Fibroblast of skin of back (primary cell): ENCODE measurements at places on chromosomes 12 and 14.

DNA sequence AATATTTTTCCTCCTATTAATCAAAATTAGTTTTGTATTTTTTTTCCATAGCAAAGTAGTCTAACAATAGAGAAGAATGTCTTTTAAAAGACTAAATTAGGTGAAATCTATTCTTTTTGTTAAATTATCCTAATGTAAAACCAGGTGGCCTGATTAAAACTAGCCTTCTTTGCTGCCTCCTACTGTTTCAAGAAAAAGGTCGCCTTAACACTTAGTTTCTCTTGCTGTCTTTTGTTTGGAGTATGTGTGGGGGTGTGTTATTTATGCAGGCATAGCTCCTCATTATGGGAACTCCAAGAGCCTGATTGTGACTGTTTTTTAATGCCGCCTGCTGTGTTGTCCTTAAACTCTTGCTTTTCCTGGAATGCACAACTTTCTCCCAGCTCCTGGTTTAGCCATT lies 855.3 kb downstream of the DIO2 start:
- no peak for DNase-seq

- DNase-seq = peak; percentile 90
These were observed 1.4 kb downstream of the BAZ1A start for GRCh38 chr14:34873589-34874385.

- DNase-seq = no peak
These were observed 7.3 kb downstream of the STAT6 start for GRCh38 chr12:57103856-57104255.

GRCh38 chr12:80273144-80273543 lies 170.9 kb upstream of the PTPRQ start:
- DNase-seq = no peak

GRCh38 chr12:110546339-110546738 lies 36.8 kb downstream of the PPTC7 start:
- peak; percentile 89 for DNase-seq

DNA sequence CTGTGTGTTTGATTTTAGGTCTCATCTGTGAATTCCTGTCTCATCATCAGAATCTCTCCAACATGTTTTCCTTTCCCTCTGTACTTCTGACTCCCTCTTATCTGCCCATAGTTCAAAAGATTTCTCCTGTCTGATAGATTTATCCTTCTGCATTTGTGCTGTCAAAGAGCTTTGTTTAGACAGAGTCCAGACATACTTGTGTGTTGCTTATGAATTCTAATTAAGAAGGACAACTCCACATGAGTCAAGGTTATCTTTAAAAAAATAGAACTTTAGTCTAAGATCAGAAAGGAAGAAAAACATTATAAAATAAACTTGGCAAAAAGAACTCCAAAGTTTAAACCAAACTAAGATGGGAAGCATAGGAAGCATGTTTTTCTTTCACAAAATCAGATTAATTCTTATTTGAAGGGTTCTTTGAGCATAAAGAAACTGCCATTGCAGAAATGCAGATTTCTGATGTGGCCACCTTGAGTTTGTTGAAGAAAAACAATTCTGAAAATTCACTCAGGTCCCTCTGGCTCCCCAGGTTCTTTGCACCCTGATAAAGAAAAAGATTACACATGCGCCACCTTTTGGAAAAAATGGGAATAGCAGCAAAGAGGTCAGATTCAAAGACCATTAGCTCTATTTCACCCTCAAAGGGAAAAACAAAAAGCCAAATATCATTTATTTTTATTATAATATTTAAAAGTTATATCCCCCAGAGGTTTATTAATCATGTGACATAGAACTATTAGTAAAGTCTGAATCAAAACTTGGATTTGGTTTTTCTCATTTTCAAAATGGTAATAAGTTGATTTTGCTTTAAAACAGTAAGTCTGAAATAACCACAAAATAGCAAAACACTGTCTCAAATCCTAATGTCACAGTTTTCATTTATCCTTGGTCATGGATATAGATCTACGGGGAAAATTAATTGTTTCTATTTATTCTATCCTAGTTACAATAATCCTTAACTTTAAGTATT lies 143.7 kb upstream of the DCN start:
- peak; percentile 71 for DNase-seq

DNA sequence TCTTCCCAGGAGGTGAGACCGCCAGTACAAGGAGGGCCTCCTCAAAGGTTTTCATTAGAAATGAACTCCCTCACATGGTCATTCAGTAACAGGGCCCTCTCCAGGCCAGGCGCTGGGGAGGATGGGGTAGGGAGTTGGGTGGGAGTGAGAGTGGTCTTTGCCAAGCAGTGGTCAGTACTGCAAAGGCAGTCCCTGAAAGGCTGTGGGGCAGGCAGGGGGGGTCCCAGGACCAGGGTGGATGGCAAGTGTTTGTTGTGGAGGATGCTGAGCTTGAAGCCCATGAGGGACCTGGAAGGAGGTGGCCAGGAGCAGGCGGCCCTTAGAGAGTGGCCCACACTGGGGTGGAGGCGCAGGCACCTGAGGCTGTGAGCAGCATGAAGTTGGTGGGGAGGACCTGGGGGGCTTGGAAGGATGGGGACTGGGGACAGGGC lies 26.1 kb downstream of the CEP170B start:
- no peak for DNase-seq

GRCh38 chr14:51276605-51277004 lies 36.6 kb downstream of the TMX1 start:
- DNase-seq = no peak

DNA sequence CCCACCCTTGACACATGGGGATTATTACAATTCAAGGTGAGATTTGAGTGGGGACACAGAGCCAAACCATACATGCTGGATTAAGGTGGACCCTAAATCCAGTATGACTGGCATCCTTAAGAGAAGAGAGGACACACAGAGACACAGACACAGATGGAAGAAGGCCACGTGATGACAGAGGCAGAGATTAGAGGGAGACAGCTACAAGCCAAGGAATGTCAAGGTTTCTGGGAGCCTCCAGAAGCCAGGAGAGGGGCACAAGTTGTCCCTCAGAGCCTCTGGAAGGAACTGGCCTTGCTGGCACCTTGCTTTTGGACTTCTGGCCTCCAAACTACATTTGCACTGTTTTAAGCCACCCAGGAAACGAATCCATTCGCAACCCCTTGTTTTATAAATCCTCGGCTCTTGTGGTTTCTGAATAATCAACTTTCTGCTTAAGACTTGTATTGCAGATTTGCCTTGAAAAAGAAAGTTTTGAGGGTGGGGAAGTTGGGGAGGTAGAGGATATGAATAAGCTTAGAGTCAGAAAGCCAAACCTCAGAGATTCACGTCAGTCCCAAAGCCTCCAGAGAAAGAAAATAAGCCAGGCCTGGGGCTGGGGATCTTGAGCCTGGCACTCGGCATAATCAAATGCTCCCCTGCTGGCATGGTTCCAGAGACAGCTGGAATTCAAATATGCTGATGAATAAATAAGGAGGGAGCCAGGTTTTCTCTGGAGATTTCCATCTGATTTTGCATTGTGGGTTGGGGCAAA lies 224.2 kb upstream of the PWP1 start:
- peak; percentile 92 for DNase-seq

DNA sequence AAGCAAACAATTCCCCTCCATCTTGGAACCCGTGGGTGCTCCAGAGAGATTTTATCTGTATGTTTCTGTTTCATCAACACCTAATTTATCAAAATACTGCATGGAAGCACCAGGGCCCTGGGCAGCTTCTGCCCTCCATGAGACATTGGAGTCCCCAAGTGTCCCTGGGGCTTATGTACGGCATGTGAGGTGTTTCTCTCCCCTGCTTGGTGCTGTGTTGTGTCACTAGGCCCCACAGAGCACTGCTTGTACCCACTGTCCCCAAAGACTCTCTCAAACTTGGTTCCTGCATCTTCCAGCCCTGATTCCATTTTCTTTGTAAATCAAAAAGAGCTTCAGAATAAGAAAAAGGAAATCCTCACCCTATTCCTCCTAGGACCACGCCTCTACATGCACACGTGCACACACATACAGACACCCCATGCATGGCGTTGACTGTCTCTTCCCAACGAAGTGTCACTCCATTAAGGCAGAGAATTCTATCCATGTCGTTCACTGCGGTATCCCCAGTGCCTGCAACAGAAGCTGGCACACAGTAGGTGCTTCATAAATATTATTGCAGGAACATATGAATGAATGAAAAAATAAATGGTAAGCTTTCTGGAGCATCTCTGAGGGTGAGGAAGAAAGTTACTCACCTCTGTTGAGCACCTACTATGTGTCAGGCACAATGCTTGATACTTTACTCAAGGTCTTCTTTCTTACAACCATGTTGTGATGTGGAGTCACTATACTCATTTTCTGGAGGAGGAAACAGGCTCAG lies 191.6 kb downstream of the DICER1 start:
- no peak for DNase-seq

- DNase-seq = peak; percentile 74
These were observed 96.1 kb downstream of the PPHLN1 start for GRCh38 chr12:42421844-42422779.

GRCh38 chr12:47504775-47505446 lies 200.9 kb downstream of the RPAP3 start:
- DNase-seq = peak; percentile 81

- no peak for DNase-seq
These were observed 3.4 kb downstream of the PTHLH start for GRCh38 chr12:27968972-27969623.

GRCh38 chr12:47942614-47943225 lies 20.7 kb upstream of the TMEM106C start:
- no peak for DNase-seq

DNA sequence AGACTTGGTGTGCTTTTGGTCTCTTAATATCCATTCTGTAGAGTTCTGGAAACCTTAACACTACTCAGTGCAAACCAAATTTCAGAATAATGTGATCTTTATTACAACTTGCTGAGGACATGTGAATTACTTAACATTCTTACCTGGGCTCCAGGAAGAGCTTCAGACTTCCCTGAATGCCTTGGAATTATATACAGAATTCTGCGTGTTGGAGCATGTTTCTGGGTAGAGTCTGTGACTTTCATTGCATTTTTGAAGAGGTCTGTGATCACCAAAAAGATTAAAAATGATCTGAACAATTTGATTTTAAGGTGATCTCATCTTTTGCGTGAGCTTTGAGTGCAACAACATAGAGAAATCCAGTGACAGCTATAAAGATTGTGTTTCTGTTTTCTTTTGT lies 35.4 kb downstream of the ZDHHC17 start:
- no peak for DNase-seq

GRCh38 chr12:48334808-48335207 lies 15.9 kb downstream of the ZNF641 start:
- DNase-seq = no peak

DNA sequence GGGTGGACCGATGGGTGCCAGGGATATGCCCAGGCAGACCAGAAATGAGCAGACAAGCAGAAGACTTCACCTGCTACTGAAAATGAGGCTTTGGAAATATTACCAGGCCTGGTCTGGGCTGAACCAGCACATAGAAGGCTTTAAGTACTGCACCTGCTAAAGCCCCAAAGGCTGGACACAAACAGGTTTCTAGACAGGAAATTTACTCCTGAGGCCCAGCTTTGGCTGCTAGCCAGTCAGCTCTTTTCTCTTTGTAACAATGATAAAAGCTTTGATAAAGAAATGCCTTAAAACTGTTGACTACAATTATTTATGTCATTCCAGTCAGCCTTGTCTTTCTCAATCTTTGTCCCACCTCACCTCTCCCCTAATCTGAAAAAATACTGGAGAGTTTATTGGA lies 228.9 kb upstream of the EGLN3 start:
- DNase-seq = no peak

GRCh38 chr12:55777856-55778255 lies 34.9 kb downstream of the GDF11 start:
- DNase-seq = no peak

GRCh38 chr14:50452979-50453705 lies 56.5 kb upstream of the CDKL1 start:
- DNase-seq = peak; percentile 47

DNA sequence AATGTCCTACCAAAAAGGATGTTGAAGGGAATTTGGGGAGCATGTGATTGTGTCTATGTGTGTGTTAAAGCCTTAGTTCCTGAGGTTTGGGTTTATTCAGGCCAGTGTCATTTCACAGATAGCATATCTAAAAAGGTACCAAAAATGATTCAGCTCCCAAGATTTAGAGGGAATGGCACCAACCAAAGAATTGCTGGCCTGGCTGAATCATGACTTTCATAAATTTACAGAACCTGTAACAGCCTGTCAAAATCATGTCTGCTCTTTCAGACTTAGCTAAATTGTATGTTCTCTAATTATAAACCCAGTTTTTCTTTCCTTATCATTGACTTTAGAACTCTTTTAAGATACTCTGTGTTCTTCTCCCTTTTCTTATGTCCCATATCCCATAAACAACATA lies 231.5 kb downstream of the NUBPL start:
- no peak for DNase-seq

DNA sequence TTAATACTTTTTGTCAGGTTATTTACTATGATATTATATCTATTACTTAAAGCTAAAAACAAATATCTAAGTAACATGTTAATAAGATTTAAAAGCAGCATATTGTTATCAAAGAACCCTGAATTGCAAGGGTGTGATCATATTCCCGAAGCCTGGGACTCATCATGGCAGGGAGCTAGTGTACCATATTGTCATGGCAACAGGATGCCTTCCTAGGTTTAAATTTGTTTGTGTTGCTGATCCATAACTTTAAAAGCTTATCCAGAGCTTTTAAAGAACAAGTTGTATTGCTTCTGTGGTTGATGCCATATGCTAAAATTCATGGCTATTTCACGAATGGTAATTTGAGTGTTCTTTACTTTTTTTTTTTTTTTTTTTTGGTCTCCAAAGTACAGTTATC lies 500.5 kb downstream of the NAV3 start:
- no peak for DNase-seq

- DNase-seq = no peak
These were observed 5.2 kb upstream of the SLC8B1 start for GRCh38 chr12:113340061-113340460.

GRCh38 chr14:100905166-100905565 lies 1.6 kb upstream of the RTL1 start:
- no peak for DNase-seq

DNA sequence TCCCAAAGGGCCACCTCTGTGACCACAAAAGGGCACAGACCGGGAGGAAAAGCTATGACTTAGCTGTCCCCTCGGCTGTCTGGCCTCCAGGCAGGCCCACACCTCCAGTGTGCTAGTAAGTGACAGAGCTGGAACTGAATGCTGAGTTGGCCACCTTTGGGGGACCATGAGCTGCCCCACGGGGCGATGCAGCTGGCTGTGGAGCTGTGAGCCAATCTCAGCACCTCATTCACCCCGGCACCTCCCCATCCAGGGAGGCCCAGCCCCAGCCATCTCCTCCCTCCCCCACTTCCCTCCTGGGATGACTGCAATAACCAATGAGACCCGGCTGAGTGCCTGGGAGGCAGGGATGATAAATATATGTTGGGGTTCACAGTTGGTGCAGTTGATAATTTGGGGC lies 12.2 kb upstream of the TESC start:
- no peak for DNase-seq
